Pons (tissue), 1 donor: ENCODE measurements at places on chromosomes 16 and 17.
A peak's percentile ranks its signal among the peaks of the same experiment; 100 is the strongest.

DNA sequence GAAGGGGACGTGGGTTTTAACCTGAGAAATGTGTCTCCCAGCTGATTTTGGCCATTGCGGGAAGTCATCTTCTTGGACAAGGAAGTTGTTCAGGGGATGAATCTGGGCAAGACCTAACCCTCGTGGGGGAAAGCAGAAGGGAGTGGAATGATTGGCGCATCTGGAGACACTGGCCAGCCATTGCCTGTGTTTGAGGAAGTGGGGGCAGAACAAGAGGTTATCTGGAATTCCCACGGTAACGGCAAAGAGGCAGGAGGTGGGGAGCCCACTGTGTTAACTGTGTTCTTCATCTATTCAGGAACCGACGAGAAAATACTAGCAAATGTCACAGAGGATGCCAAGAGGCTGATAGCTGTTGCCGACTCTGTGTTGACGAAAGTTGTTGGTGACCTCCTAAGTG, 66.9 kb downstream of the RNF213 start:
- DNase-seq, result peak; percentile 17

DNA sequence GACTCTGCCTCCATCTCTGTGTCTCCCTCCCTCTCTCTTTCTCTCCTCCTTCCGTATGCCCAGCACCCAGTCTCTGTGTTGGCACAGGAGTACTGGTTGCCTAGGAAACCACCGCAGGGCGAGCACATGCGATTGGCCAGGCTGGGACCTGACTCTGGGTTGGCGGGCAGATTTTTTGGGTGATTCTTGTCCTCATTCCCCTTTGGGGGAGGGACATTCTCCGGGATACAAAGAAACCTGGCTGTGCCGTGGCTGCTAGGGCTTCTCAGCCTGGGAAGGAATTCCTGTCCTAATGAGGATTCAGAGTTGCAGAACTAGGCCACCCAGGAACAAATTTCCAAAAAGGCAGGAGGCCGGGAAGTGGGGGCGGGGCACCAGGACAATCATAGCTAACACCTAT, 168.9 kb downstream of the SHISA9 start:
- peak; percentile 53 for DNase-seq

DNA sequence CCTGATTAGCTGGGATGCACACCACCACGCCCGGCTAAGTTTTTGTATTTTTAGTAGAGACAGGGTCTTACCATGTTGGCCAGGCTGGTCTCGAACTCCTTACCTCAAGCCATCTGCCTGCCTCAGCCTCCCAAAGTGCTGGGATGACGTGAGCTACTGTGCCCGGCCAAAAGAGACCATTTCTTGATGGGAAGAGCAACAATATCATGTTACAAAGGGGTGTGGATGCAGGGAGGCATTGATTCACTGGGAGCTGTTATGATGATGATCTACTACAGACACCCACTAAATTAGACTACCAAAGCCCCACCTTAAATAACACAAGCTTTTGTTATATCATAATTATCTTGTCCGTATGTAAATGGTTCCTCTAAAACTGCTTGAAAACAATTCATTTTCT, 81.4 kb upstream of the PSMD7 start:
- no peak for DNase-seq

- DNase-seq, result peak; percentile 13
Observed at GRCh38 chr16:49491771-49492761, 118.5 kb downstream of the C16orf78 start.

DNA sequence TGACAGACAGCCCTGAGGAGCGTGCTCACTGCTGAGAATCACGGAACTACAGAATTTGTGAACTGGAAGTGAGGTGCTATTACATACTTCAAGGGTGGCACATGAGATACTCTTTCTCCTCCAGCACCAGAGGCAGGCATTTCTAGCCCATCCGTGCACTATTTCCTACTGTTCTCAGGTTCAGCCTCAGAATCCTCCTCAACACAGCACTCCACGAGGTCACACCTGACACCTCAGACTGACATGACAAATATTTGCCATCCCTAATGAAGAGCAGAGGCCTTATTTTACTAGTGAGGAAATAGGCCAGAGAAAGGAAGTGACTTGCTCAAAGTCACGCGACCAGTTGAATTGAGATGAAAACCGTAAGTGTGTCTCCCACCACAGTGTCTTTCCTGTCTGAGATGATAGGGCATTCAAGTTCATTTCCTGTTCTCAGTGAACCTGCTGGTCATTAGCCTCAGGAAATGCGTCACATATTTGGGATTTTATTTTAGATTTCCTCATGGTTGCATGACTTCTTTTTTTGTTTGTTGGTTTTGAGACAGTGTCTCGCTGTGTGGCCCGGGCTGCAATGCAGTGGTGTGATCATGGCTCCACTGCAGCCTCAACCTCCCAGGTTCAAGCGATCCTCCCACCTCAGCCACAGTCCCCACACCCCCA, 23.6 kb downstream of the SEZ6 start:
- DNase-seq, result no peak

GRCh38 chr17:73465953-73466230, 154.1 kb upstream of the CDC42EP4 start:
- DNase-seq, result no peak

DNA sequence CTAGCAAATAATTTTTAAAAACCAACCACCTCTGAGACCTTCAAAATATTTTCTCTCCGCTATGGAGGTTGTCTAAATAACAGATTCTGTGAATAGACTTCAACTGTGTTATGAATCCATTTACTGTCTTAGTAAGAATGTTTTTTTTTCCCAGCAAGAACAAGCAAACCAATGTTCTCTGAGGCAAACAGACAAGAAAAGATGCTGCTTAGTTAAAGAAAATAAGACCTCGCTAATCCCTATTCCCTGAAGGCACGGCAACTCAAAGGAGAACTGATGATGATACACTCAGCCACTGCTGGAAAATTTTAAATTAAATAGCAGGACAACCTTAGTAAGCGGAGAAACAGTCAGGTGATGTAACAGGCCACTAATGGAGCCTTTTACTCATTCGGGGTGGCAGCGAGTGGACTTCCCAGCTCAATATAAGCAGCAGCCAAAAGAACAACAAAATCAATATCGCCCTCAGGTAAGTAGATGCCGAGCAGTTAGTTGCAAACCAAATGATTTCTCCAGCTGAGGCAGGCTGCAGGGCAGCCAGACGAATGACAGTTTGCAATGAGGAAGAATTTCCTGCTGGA, 81.8 kb downstream of the CPPED1 start:
- peak; percentile 82 for DNase-seq

GRCh38 chr17:61349350-61349749, 50.3 kb upstream of the TBX2 start:
- DNase-seq, result no peak

DNA sequence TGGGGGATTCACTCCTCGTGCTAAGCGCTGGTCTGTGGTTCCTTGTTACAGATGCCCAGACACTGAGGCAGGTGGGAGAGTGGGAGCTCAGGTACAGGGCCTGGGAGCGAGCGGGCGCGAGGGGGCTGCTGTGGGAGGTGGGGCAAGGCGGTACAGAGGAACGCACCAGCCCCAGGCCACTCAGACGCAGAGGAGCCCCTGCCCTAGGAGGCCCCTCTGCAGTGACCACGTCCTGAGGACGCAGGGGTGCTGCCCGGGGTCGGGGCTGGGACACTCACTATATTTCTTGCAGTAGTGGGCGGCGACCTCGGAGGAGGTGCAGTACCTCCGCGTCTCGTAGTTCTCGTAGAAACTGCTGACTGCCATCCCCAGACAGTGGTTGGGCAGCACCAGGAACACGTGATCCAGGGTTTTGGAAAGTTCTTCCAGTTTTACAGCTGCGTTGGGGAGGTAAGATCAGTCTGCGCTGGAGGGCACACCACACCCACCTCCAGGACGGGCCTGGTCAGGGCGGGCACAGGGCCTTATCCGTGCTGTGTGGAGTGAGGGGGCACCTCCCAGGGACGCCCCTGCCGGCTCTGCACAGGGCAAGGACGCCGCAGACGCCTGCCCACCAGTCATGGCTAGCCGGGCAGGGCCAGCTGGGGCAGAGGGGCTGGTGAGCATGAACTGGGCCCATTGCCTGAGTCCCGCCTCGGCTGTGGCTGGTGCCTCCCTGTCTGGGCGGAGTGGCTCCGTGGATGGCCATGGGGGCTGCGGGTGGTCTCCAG, 16.3 kb upstream of the RNPS1 start:
- no peak for DNase-seq

- DNase-seq, result no peak
Observed at GRCh38 chr16:55576384-55576783, 9.9 kb downstream of the CAPNS2 start.

DNA sequence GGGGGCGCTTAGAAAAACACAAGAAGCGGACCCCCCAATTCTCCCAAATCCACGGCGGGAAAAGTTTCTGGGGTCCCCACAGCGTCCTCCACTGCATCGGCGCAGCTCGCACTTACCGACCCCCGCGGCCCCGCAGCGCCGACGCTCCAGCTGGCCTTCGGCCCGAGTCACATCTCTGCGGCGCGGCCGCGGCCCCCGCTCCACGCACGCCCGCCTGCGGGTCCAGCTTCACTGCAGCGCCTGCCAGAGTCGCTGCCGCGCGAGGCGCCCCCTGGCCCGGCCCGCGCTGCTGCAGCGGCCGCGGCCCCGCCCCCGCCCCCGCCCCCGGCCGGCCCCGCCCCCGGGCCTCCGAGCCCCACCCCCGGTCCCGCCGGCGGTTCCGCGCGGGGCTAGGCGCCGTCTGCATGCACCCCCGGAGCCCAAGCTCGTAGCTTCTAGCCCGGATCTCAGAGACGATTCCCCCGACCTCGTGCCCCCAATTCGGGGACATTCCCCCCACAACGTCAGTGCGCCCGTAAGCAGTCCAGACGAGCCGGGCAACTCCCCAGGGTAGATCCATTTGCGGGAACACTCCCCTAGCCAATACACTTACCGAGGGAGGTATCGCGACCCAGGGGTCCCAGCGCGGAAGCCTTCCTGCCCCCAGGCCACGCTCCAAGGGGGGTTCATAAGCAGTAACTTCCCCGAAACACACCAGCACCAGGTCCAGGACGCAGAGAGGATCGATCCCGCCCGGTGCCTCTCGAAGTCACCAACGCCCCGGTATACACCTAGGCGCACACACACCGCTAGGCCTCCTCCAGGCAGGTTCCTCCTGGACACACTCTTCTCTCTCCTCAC, at the start of gene GPRC5B:
TSS of gene GPRC5B (minus strand) at position 238 of the 840 bp plus-strand sequence. CDS start 12,003 bp downstream, outside the sequence.
- DNase-seq, result peak; percentile 62

- no peak for DNase-seq
Observed at GRCh38 chr16:57945740-57946138, 25.2 kb downstream of the CNGB1 start.

DNA sequence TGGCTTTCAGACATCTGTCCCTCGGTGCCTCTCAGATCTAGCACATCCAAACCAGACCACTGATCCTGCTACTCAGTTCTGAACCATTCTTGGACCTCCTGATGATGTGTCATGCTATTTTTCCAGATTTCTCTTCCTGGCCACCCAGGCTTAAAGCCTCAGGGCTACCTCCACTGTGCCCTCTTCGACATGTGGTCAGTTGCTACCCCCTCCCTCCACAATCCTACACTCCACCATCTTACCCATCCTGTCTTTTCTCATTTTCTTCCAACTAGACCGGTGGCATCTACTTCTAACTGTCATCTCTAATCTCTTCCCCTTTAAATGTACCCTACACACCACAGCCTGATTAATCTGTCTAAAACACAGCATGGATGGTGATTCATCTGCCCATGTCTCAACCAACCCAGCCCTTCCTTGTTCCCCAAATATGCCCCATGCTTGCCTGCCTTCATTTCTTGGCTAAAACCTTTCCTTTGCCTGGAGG, 478.6 kb downstream of the SLC39A11 start:
- no peak for DNase-seq

GRCh38 chr16:48347191-48347865, 37.9 kb downstream of the SIAH1 start:
- peak; percentile 28 for DNase-seq

DNA sequence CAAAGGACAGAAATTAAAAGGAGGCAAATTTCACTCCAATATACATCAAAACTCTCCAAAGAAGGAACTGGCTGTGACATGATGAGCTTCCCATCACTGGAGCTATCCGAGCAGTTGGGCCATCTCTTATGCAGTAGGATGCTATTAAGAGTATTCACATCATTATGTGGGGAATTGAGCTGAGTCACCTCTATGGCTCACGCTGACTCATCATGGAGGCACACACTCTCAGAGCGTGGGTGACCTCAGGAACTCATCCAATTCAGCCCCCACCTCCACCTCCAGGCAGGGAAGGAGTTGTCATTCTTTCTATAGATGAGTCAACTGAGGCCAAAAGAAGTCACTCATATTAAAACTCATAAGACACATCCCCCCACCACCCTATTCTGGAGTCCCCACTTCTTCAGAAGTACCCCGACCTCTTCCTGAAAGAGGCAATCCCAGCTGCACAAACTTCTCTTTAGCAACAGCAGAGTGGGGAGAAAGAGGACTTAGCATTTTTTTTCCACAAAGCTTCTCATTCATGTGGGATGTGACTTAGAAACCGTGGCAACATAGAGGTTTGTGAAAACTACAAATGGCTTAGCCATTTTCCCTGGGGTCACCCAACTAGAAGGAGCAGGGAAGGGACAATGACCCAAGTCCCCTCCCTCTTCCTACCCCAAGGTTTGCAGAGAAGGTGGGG, 32.5 kb downstream of the ABCC12 start:
- peak; percentile 11 for DNase-seq

DNA sequence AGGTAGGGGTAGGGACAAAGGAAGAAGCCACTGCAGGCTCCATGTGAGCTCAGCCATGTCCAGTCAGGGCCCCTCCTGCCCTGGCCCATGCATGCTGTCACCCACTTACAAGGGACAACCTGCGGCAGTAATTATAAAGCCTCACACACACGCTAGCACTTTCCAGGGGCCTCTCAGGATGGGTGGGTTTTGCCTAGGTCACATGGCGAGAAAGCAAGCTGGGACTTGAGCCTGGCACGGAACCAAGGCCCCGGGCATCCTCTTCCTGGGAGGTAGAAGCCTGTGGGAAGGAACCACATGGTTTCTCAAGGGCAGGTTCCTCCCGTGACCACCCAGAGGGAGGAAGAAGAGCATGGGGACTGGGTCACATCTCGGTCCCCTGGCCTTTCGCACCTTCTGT, 7.0 kb downstream of the ZNF319 start:
- no peak for DNase-seq

- DNase-seq, result no peak
Observed at GRCh38 chr17:1482680-1483079, 9.8 kb downstream of the MYO1C start.

- DNase-seq, result no peak
Observed at GRCh38 chr16:84254062-84254461, 14.2 kb upstream of the KCNG4 start.

DNA sequence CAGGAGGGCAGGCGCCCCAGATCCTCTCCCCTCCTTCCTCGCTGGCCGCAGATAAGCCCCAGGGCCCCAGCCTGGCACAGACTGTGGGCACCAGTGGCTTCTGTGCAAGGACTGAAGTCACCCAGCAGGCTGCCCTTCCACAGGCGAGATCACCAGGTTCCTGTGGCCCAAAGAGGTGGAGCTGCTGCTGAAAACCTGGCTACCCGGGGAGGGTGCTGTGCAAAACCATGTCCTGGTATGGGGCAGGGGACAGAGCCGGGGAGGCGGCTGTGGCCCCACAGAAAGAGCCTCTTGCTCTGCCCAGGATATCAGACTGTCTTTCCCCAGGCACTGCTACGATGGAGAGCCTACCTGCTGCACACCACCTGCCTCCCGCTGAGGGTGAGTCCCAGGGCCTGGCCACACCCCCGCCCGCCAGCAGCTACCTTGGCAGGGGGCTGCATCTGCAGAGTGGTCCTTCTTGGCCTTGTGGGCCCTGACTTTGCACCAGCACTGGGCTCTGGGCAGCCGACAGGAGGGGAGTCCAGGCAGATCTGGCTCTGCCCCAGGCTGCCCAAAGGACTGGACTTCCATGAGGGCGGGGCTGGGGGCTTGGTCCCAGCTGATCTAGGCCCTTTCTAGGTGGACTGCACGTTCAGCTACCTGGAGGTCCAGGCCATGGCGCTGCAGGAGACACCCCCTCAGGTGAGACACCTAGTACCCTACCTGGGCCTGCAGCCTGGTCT, 615 bp downstream of the CARMIL2 start:
- no peak for DNase-seq

- no peak for DNase-seq
Observed at GRCh38 chr17:737561-738113, 5.2 kb downstream of the TLCD3A start.
